ENCODE measurements at places on chromosomes 1 and 21.

DNA sequence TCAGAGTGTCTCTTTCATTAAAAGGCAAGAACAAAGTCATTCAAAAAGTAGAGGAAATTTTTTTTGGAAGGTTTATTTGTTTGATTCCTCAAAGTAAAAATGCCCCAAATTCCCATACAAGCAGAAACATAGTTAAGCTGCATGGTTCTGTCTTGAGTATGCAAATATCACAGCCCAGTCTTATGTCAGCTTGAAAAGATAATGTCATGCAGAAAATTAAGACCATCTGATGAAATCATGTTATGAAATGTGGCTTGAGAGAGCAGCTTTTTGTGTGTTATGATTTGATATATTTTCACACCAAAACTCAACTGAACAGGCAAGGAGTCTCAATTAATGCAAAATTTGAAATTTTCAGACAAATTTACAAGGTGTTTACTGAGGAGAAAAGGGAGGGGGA is 411.0 kb downstream of the LMO4 start:
- no peak for DNase-seq

- DNase-seq, result no peak
These were observed 123.6 kb upstream of the IPO9 start for GRCh38 chr1:201705389-201705788.

DNA sequence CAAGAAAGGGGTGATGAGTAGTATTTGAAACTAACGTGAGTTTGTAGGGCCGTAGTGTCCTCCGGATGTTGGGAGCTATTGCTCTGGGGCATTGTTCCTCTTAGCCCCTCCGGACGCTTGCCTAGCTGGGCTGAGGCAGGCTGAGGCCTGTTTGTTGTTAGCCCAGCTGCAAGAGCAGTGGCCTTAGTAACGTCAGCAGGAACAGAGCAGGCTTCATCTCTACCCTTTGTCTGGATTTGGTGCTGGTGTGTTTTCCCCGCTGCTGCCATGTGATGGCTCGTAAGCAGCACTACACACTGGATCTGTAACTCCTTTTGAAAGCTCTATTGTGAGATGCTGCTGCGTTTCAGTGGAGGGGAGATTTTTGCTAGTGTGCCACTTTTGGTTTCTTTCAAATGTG is 57.6 kb downstream of the DNM3 start:
- DNase-seq, result no peak

GRCh38 chr1:44500181-44501046 is 95.4 kb downstream of the RNF220 start:
- no peak for DNase-seq

- DNase-seq, result no peak
These were observed 47.6 kb upstream of the PPP2R5A start for GRCh38 chr1:212237651-212238050.

- no peak for DNase-seq
These were observed 14.0 kb upstream of the ZNF692 start for GRCh38 chr1:248872752-248873408.

DNA sequence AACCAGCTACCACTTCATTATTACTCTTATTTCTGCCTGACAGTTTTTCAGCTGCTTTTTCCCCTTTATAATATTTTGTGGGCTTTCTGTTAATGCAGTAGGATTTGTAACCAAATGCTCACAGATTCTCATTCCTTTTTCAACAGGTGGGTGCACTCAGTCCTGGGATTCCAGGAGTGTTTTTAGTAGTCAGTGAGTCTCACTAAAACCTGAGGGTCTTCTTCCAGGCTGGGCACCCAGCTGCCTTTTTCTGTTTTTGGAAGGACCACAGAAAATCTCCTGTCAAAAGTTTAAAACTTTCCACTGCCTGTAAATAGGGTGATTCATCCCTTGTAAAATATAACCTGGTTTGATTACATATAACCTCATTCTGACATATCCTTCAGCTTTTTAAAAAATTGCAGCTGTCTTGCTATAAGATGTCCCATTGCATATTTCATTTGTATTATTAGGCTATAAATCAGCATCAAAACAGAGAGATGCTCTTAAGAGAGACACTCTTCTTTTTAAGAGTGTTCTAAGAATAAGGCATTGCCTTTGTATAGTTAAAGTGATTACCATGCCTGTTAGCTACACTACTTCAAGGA is 16.8 kb upstream of the CEP350 start:
- DNase-seq, result no peak

- no peak for DNase-seq
These were observed 14.4 kb upstream of the PSMG1 start for GRCh38 chr21:39197448-39198233.

- DNase-seq, result no peak
These were observed 103.3 kb upstream of the DEPDC1 start for GRCh38 chr1:68600049-68600661.

DNA sequence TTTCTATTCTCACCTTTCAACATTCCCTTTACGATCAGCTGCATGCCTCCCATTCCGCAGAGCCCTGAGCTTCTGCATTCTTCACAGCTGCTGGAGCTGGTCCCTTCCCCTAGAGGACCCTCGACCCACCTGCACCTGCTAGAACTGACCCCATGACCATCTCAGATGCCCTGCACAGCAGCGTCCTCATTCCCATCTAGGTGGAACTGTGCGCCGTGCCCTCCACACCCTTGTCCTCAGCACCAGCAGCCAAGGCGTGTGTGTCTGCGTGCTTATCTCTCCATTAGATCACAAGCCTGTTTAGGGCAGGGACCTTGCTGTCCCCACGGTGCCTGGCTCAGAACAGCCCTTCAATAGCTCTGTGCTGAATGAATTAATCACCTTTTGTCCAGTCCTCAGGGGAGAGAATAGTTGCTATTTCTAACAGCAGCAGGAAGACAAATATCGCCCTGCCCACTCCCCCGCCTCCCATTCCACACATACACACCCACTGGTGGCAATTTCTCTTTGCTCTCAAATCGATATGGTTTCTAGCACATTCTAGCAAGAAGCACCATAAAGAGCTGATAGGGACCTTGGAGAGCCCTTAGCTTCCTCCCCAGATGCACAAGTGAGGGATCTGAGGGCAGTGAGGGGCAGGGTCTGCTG is 61.7 kb downstream of the KCNN3 start:
- no peak for DNase-seq

- DNase-seq, result no peak
These were observed 394.8 kb downstream of the PRDM2 start for GRCh38 chr1:14094611-14095400.

- DNase-seq, result no peak
These were observed 71.7 kb downstream of the PRRX1 start for GRCh38 chr1:170735366-170736263.

DNA sequence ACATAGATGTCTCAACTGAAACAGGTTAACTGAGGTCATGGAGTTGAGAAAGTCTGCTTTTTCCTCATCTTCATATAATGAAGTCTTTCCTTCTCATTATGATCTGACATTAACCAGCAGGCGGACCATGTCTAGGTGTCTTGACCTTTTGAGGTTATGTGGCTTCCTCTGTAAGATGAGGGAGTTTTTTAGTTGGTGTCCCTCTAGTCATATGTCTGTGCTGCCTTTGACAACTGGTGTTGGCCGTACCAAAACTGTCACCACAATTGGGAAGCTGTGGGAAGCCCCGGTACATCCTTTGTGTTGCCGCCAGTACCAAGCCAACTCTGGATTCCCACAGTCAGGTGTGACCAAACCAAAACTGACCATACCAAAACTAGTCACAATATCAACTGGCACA is 105.1 kb downstream of the PBX1 start:
- DNase-seq, result no peak

GRCh38 chr1:54977533-54978297 is 2.7 kb upstream of the TMEM61 start:
- no peak for DNase-seq

DNA sequence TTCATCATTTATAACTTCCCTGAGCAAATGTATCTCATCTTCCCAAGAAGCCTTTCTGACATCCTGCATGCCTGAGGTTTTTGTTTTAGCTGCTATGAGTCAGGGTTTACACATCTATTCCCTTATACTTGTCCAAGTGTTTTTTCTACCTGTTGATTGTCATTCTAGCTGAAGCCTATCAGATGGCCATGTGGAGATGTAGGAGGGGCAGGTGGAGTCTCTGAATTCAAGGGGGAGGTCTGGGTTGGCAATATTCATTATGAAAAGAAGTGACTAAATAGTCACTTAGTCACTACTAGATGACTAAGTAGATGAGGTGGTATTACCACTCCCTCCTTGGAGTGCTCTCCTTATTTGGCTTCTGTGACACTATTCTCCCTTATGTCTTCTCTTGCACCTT is 52.4 kb downstream of the XCL1 start:
- DNase-seq, result no peak

- no peak for DNase-seq
These were observed 1471.7 kb upstream of the B3GALT2 start for GRCh38 chr1:194658090-194658439.

DNA sequence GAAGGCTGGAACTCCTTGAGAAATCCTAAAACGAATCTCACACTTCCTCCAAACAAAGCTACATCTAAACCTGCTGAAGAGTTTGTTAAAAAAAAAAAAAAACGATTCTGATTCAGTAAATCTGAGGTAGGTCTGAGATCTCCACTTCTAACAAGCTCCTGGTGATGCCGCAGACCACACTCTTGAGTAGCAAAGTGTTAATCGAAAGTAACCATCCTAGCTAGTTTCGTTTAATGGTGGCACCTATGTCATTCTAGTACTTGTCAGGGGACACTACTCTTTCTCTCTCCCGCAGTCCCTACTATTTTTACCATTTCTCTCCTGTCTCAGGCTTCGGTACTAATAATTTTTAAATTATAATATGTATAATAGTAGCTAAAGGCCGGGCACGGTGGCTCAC is 2.1 kb downstream of the CLCC1 start:
- no peak for DNase-seq

- DNase-seq, result no peak
These were observed 83.9 kb upstream of the IPO9 start for GRCh38 chr1:201745023-201745422.

- DNase-seq, result no peak
These were observed 84.0 kb downstream of the RERE start for GRCh38 chr1:8733484-8733883.

DNA sequence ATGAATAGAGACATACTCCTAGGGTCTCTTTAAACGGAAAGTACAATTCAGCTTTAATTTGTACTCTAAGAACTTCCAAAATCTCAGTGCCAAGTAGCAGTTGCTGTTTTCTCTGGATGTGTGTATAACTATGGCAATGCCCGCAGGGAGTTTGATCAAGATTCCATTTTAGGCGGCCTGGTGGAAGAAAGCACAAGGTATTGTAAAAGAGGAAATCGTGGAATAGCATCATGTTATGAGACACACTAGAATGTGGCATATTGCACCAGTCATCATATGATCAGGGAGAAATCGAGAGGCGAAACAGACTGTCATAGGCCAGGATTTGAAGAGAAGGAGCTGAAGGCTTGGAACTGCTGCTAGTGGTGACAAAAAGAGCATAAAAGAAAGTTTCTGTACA is 316.2 kb upstream of the FMN2 start:
- no peak for DNase-seq

- DNase-seq, result no peak
These were observed 21.6 kb upstream of the POFUT2 start for GRCh38 chr21:45309069-45309986.

DNA sequence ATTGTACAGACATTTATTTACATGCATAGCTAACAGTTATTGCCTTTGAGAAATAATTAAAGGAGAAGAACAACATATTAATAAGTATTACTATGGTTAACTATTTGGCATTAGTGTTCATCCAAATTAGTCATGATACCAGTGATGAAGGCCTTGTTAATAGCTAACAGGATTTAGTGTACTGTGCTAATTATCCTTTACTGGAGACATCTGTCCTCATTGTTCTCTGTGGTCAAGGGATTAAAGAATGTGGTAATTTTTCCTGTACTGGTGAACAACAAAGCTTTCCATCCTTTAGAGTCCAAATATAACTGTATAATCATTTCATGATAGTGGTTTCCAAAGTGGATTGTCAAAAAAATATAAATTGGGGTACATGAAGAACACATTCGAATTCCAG is 103.9 kb downstream of the ADGRL4 start:
- DNase-seq, result no peak

- no peak for DNase-seq
These were observed 144.7 kb downstream of the ROR1 start for GRCh38 chr1:63918418-63918945.

- DNase-seq, result no peak
These were observed 58.5 kb downstream of the EIF4G3 start for GRCh38 chr1:21118167-21118566.

- no peak for DNase-seq
These were observed 545.8 kb downstream of the KIF26B start for GRCh38 chr1:245700631-245701030.

DNA sequence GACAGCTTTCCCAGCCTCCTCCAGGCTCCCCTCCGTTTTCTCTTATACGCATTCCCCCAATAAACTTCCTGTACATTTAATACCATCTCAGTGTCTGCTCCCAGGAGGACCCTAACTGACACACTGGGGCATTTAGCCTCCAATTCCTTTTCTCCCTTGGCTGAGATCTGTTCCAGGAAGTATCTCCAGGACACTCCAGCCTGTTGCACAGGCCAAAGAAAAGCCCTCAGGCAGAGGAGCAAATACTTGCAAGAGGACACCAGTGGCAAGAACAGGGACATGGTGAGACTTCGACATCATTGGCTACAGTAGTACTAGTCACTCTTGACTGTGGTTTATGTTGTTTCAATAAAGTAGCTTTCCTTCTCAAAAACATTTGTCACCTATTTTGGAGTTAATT is 4.7 kb upstream of the SYNJ1 start:
- DNase-seq, result no peak

DNA sequence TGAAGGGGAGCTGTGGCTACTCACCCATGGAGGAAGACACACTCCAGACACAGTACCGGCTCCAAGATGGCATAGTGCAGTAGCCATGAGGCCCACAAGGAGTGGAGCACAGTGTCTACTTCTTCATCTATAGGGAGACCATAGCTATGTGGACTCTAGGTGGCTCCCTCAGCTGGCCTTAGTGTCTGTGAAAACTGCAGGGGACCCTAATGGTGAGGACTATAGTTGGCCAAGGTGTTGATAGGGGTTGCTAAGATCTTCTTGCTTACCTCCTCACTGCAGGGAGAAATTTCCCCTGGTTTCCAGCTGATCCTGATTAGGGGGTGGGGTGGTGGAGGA is 58.9 kb downstream of the DIPK1A start:
- no peak for DNase-seq

GRCh38 chr1:40401473-40402201 is 28.1 kb downstream of the SMAP2 start:
- no peak for DNase-seq

GRCh38 chr1:9293241-9293532 is 493 bp downstream of the SPSB1 start:
- DNase-seq, result no peak

- DNase-seq, result no peak
These were observed 58.5 kb downstream of the STYXL2 start for GRCh38 chr1:167152192-167152876.

- DNase-seq, result no peak
These were observed 23.3 kb downstream of the TTC34 start for GRCh38 chr1:2778220-2778592.

Data from stimulated activated CD8-positive, alpha-beta memory T cell treated with anti-CD3 and anti-CD28 coated beads, Interleukin-4, amount 100 ng/mL, for 4 hours (primary cell).